Left ventricle myocardium inferior (tissue), 1 donor: ENCODE measurements at places on chromosomes 5 and 9. TPM values are rescaled to one million over a fixed set of nuclear protein-coding genes. Genes with fewer than 3 reads are reported as not detected.

- DNase-seq, result no peak
Measured at GRCh38 chr9:70761139-70761670, 346.7 kb upstream of the KLF9 start.

- DNase-seq, result no peak
Measured at GRCh38 chr5:13252699-13253098, 691.8 kb downstream of the DNAH5 start.

GRCh38 chr5:73694089-73694488 is 68.1 kb downstream of the ARHGEF28 start:
- DNase-seq, result no peak

- no peak for DNase-seq
Measured at GRCh38 chr5:72441094-72441723, 66.0 kb downstream of the ZNF366 start.

Gene SLC6A7
- total RNA-seq, result not detected

DNA sequence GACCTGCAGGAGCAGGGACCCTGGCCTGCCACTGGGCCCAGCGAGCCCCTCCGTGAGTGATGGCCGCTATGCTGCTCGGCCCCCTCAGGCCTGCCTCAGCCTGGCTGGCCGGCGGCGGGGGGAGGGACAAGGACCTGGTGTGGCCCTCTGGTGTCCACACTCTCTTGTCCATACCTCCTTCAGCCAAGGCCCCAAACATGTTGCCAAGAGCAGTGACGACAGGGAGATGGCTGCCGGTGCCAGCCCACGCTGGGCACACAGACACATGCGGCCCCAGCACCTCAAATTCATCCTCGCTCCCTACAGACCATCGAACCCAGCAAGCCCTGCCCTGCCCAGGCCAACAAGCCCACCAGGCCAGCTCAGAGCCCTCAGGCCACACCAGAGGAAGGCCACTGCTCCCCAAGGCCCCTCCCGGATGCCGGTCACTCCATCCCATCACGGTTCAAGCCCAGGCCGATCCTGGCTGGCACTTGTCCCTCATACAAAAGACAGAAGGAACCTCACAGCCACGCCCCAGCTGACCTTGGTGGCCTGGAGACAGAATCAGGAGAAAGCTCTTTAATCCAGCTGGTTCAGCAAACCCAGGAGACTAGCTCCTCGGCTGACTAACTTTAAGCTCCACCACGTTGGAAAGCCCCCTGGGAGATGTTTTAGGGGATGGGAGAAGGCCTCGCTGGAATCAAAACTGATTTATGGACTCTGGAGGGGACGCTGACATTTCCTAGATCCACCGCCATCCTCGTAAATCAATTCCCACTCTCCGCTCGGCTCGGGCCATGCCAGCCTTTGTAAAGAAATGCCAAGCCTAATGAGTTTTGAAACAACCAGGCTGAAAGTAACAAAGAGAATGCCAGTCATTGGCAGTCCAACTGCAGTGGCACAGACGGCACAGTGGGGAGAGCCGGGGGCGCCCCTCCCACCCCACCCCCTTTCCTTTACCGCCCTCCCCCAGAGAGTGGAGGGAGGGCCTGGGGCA is 84.9 kb downstream of the VAV2 start:
- DNase-seq, result no peak

Gene TCF7
- 3.0 TPM for total RNA-seq

DNA sequence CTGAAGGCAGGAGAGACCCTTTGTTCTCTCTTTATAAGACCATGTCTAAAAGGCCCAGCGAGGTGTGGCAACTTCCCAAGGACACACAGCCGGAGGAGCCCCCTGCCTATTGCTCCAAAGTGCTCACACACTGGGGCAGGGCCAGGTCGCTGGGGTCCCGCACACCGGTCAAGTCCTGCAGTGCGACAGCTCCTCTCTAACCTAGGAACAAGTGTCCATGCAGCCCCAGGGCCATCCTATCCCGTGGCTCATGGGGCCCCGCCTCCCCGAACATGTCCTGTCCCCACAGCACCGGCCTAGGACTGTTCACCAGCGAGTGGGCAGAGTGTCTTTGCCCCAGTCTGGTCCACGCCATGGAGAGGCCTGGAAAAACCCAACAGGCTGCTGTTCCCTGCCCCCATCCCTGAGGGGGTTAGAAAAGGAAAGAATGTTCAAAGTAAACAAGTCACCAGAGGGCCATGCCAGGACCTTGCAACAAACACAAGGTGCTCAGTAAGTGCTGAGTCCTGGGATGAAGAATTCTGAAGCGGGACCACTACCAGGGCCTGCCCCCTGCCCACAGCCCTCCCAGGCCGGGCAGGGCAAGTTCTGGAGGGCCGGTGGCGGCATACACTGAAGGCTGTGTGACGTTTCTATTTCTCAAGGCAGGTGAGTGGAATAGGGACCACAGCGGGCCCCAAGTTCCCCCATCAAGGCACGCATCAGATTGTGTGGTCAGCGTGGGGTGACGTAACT is 938 bp downstream of the NINJ1 start:
- no peak for DNase-seq
